ENCODE measurements at places on chromosomes 16 and 17. TPM values are rescaled to one million over a fixed set of nuclear protein-coding genes. Genes with fewer than 3 reads are reported as not detected.

The CA4 gene
- total RNA-seq = not detected

The STX1B gene
- total RNA-seq = 0.72 TPM

The TRIM47 gene
- 21.7 TPM for total RNA-seq

The KRT33A gene
- total RNA-seq = not detected

The MYH2 gene
- not detected for total RNA-seq

The PPM1E gene
- under 0.01 TPM for total RNA-seq

The ATP2C2 gene
- total RNA-seq = not detected

The TP53TG3C gene
- not detected for total RNA-seq

The SCNN1B gene
- total RNA-seq = not detected

The RHBDF1 gene
- total RNA-seq = 39.5 TPM

The KRT40 gene
- not detected for total RNA-seq

The SLC16A5 gene
- 16.3 TPM for total RNA-seq

The CCL16 gene
- total RNA-seq = not detected

The DLX4 gene
- under 0.01 TPM for total RNA-seq

The ODF4 gene
- not detected for total RNA-seq

The PRRT2 gene
- total RNA-seq = 4.1 TPM

The CENPX gene
- total RNA-seq = 18.8 TPM

The AURKB gene
- total RNA-seq = 3.6 TPM

The RNF112 gene
- 0.29 TPM for total RNA-seq

The ATAD5 gene
- 1.8 TPM for total RNA-seq

The PIRT gene
- not detected for total RNA-seq

The CES5A gene
- total RNA-seq = not detected

The CTRB2 gene
- total RNA-seq = not detected

The NPIPB4 gene
- total RNA-seq = 42.7 TPM

The GAS2L2 gene
- not detected for total RNA-seq

The USB1 gene
- total RNA-seq = 17.7 TPM

The GLP2R gene
- not detected for total RNA-seq

The NUDT21 gene
- total RNA-seq = 64.5 TPM

The HBQ1 gene
- total RNA-seq = not detected

The CNGB1 gene
- total RNA-seq = not detected

The FBXL16 gene
- total RNA-seq = not detected

The TERB1 gene
- 0.36 TPM for total RNA-seq

The CCDC200 gene
- not detected for total RNA-seq

The STUB1 gene
- total RNA-seq = 88.1 TPM

The TBX2 gene
- total RNA-seq = 11.6 TPM

The MYO15B gene
- 0.88 TPM for total RNA-seq

The OR1A1 gene
- total RNA-seq = not detected

All from osteoblast (primary cell).